Left forelimb (tissue), 1 donor: ENCODE measurements at places on chromosomes 6 and 20.

- DNase-seq = no peak
These were observed 6.0 kb downstream of the PNLDC1 start for GRCh38 chr6:159806021-159806458.

GRCh38 chr6:107540465-107540857 lies 50.5 kb downstream of the SOBP start:
- no peak for DNase-seq

DNA sequence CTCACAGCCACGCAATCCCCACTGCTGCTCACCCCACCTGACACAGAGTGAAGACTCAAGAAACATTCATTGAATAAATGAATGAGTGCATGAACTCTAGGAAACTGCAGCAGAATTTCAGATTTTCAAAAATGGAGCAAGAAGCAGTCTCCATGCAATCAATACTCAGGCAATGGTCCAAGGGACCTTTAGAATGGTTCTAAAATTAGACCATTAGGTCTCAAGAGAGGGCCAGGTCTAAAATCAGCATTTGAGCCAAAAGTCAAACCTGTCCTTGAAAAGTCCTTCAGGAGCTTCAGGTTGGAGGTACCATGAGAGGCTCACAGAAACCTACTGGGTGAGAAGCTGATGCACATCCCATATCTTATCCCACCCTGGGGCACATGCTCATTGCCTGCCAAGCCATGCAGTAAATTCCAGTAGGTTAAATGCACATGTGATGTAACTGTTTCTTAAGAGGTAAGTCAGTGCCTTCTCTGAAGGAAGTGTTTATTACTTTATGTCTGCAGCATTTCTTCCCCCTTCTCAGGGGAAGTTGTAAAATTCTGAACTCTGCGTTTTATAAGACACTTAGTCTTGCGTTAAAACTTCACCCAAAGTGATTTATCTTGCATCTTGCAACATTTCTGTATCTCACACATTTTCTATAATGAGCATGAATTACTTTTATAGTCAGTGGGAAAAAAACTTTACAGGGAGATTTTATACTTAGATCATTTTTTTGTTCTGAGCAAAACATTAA lies 126.6 kb downstream of the ADAT2 start:
- DNase-seq = no peak

DNA sequence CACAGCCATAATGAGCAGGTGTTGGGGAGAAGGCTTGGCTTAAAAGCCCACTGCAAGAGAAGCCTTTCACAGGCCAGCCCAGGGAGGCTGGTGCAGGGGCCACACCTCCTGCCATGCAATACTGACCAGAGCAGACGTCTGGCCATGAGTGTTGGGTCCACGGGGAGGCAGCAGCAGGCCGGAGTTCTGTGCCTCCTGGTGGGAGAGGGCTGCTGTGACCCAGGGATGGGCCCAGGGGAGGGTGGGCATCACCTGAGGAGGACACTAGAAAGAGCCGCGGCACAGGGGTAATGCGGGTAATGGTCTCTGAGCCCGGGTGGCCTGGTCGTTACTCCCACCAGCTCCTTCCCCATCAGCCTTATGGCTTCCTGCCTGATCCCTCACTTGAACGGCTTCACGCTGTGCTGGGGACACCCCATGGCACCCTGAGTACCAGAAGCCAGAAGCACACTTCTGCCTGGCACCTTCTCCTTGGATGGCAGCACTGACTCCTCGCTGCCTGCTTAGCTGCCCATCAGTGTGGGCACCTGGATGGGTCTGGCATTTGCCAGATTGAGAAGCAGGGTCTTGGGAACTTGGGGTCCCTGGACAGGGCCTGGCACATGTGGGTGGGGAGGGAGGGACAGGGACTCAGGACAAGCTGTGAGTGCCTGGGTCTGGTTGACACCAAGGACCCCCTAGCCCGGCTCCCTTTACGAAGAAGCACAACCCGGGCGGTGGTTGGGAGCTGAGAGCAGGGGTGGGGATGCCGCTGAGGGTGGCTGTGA lies 108.8 kb downstream of the ASXL1 start:
- DNase-seq = no peak

DNA sequence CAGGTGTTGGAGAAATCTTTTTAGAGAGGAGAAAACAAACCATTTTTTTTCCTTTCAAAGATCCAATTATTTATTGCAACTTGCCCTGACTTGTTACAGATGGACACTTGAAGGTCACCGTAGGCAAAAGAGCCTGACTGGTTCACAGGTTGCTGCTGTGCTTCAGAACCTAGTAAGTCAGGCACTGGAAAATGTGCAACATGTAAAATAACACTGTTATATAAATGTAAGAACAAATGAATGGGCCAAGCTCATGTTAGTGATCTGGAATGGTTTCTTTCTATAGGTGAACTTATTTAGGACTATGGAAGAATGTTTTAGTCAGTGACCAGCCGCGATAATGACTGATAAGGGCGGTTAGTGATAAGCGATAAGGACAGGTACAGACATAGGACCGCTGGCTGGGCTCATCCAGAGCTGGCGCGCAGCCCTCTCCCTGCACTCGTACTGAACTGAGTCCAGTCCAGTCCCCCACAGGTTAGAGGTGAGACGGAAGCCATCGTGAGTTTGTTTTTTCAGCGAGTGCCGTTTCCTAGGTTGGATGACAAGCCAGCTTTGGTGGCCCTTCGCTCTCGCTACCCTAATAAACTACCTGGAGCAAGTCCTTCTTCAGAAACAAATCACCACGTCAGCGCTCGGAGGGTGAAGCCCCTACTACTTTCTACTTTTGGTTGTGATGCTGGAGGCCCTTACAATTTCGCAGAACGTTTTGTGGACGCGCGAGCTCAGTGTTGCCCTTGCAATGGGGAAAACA lies 94.4 kb upstream of the PRDM1 start:
- DNase-seq = no peak

DNA sequence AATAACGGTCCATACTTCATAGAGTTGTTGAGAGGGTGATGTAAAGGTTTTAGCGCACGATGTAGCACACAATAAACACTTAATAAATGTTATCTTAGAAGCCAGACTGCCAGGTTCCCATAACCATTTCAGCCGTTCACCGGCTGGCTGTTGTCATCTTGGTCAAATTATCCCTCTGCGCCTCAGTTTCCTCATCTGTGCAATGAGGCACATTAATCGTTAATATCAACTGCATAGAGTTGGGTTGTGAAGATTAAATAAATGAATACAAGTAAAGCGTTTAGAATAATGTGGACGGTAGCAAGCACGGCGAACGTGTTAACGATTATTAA lies 432 bp upstream of the PSMF1 start:
- DNase-seq = no peak

GRCh38 chr6:7691675-7692452 lies 34.0 kb upstream of the BMP6 start:
- no peak for DNase-seq

GRCh38 chr6:161235776-161236633 lies 37.9 kb downstream of the AGPAT4 start:
- no peak for DNase-seq

DNA sequence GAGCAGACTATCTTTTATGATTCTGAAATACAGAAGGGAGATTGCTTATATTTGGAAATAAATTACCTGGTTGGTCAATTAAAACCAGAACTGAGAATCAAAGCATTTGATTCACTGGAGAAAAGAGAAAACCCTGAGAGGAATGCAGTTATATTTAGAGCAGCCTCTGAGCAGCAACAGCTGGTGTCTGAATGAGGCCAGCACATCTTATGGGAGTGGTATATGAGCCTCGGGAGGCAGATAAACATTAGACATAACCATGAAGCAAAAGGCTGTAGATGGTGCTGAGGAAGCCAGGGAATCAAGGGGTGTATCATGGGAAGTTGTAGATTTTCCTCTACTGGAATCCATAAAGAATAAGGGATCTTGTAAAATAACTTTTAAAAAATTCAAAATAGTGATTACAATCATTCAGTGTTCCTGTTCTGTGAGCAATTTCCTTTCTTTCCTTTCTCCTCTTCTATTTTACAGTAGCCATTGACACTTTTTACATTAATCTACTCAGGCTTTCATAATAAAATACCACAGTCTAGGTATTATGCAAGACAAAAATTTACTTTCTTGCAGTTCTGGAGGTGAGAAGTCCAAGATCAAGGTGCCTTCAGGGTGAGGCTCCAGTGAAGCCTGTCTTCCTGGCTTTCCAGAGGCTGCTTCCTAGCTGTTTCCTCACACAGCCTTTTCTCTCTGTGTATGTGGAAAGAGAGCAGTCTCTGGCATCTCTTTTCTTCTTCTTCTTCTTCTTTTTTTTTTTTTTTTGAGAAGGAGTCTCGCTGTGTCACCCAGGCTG lies 32.8 kb upstream of the ENPP5 start:
- no peak for DNase-seq

- no peak for DNase-seq
These were observed 122.7 kb downstream of the SNX5 start for GRCh38 chr20:17845701-17846475.

GRCh38 chr20:58054082-58054779 lies 174.2 kb downstream of the ANKRD60 start:
- no peak for DNase-seq

GRCh38 chr6:56231827-56232226 lies 15.6 kb downstream of the COL21A1 start:
- DNase-seq = no peak

GRCh38 chr6:148954934-148955333 lies 208.1 kb downstream of the UST start:
- DNase-seq = no peak

DNA sequence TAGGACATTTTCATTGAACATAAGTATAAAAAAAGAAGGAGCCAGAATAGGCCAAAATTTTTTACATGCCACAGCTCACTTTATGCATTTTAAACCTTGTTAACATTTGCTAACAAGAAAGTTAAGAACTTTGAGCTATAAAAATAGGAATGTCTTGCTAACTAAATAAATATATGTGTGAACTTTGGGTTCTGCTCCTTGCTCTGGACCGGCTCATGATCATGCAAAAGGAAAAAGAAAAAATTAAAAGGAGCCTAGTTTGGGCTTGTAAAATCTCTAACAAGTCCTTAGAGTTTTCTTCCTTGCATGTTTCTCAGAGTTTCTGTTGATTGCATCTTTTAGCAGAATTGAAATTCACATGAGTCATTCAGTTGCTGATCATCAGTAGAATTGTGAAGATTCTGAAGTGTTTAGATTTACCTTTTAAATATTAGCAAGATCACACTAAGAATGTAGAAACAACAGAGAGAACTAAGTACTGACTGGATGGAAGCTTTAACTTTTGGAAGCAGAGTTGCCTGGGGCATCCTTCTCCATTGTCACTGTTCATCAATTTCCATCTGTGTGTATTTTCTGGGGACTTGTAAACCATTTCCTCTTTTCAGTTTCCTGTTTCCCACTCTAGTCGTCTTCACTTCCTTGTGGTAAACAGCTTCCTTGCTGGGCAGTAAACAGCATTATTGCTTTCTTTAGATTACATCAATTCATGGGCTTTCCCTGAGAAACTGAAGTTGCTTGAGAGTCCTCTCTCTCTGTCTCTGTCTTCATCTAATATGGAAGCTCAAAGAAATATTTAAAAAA lies 458.4 kb upstream of the BTBD3 start:
- no peak for DNase-seq

- DNase-seq = no peak
These were observed 125.9 kb upstream of the JAG1 start for GRCh38 chr20:10799735-10800134.

GRCh38 chr20:45448270-45448669 lies 21.3 kb upstream of the WFDC2 start:
- no peak for DNase-seq

DNA sequence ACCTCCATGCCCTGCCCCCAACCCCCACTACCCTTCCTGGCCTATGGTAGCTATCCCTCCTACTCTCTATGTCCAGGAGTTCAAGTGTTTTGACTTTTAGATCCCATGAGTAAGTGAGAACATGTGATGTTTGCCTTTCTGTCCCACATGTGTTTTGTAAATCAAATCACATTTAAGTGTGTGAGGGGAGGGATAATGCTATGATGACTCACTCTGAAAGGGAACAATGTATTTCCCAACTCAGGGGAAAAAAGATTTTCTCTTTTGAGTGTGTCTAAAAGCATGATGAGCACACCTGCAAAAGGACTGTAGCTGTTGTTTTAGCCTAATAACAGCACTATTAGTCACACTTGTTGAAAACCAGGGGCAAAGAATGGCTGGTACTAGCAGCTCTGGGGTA lies 193.7 kb downstream of the GJA10 start:
- no peak for DNase-seq

GRCh38 chr20:39248862-39249485 lies 286.8 kb downstream of the DHX35 start:
- DNase-seq = peak; percentile 3

- no peak for DNase-seq
These were observed 16.6 kb downstream of the LAMA2 start for GRCh38 chr6:128899341-128900050.

DNA sequence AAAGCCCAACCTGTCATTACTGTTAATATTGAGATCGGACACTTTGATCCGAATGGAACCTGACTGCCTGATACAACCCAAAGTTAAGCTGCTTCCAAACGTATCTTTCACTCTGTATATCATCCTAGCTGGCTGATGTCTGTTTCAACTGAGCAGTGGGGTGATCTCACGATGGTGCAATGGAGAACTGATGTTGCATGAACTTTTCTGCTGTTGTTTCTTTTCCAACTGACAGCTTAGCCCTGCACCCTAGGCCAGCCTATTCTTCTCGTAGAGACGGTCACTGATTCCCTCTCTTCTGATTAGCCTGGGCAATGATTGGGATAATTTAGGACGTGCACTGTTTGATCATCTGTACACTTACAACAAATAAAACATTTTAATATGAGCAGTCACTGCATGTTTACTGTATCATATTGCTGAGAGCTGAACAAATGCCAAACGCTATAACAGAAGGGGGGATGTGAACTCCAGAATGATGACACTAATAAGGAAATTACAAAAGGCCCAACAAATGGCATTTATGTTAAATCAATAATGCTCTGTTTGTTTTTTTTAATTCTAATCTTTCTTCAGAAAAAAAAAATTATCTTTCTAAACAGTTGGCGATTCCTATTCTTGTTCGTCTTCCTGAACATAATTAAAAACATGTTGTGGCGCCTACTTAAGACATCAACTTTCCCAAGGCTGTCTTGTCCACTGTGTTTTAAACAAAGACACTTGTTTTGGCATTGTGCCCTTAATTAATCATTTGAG lies 184.8 kb downstream of the ZNF217 start:
- no peak for DNase-seq

GRCh38 chr6:14273191-14273590 lies 155.6 kb downstream of the CD83 start:
- no peak for DNase-seq

GRCh38 chr6:111804627-111805235 lies 68.5 kb downstream of the FYN start:
- DNase-seq = no peak

DNA sequence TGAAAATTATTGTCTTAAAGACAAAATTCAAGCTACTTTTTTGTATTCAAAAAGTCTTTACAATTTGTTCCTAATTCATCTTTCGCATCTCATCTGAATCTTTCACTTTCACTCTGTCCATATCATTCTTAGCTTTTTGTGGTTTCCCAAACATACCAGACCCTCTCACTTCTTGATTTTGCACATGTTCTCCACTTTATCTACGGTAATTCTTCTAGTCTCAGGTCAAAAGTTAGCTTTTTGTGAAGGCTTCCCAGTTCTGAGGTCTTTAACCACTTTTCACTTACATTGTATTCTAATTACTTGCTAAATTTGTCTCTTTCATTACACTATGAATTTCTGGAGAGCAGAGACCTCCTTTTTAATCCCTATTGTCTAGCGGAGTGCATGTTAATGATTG lies 34.6 kb upstream of the EPHA7 start:
- no peak for DNase-seq
